ENCODE measurements at places on chromosomes 7 and 10.

DNA sequence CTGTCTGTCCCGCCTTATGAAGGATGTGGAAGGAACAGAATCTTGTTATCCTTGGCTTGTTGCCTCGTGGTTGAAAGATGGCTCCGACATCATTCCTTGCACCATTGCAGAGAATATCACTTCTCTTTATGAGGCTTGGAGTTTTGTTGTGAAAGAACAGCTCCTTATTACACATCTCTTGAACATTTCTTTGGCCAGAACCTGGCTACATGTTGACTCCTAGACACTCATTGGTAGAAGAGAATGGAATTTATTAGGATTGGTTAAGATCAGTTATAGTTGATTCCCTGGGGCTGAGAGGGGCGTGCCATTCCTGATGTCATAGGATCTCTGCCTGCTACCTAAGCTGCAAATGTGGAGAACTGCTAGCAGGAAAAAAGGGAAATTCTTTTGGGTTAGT lies 180.5 kb upstream of the CTBP2 start:
- DNase-seq, result no peak

GRCh38 chr7:80876894-80877414 lies 41.9 kb downstream of the SEMA3C start:
- DNase-seq, result no peak

DNA sequence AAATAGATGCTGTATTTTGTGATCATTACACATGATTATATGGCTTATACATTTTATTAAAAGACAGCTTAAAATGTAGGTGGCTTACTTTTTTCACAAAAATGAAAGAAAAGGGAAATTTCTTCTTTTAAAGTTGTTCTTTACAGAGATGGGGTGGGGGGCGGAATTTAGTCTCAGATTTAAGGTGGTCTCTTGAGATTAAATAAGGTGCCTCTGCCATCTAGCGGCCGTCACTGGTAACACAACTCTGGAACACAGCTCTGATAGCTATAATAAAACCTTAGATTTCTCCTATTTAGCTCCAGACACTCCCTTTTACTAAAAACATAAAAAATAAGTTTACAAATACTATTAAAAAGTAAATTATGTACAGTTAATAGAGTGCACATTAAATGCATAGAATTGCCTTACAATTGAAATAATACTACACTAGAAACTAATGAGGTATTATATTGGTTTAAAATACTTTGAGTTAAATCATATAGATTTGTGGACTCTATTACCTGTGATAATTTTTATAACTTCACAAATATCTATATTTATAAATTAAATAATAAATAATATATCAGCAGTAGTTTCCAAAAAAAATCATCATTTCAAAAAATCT lies 210.9 kb downstream of the DGKB start:
- DNase-seq, result peak; percentile 15

GRCh38 chr7:97499204-97499603 lies 232.7 kb upstream of the TAC1 start:
- DNase-seq, result no peak

GRCh38 chr7:132641238-132641637 lies 65.0 kb upstream of the PLXNA4 start:
- no peak for DNase-seq

GRCh38 chr10:130112821-130113220 lies 2.2 kb upstream of the C10orf143 start:
- DNase-seq, result no peak

GRCh38 chr7:133860628-133861335 lies 266.4 kb upstream of the LRGUK start:
- no peak for DNase-seq

GRCh38 chr7:86012971-86013370 lies 630.7 kb upstream of the GRM3 start:
- DNase-seq, result no peak

DNA sequence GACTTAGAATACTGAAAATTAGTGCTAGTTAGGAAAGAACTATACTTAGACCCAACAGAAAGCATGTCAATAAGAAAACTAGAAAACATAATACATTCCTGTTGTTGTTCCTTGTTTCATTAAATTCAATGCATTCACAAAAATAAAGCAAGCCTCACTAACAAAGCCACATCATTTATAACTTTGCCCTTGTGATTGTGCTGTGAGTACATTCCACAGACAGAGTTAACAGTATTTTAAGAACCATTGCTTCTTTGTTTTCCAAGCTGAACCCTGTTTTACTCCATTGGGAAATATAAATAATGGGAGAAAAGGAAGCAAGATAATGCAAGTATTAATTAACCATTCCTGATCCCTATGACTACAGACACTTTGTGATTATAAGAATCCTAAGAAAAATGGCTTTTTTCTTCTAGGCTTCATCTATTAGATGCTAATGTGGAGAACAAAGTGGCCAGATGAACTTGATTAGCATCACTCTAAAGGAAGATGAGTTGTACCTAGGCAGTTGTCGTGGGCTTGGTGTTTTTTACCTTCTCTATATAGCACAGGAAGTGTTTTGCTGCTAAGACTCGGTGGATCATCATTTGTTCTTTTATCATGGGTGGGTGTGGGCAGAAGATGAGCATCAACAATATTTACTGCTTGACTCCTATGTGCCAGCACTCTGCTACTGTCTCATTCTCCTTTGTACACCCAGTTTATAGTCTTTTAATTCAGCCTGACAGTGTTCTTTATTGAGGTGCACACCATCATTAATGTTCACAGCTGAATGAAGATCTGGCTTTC lies 34.2 kb upstream of the ZNRF2 start:
- no peak for DNase-seq

GRCh38 chr10:103758294-103758681 lies 97.1 kb downstream of the SH3PXD2A start:
- DNase-seq, result no peak

- no peak for DNase-seq
Observed at GRCh38 chr10:94417321-94417720, 15.0 kb downstream of the TBC1D12 start.

DNA sequence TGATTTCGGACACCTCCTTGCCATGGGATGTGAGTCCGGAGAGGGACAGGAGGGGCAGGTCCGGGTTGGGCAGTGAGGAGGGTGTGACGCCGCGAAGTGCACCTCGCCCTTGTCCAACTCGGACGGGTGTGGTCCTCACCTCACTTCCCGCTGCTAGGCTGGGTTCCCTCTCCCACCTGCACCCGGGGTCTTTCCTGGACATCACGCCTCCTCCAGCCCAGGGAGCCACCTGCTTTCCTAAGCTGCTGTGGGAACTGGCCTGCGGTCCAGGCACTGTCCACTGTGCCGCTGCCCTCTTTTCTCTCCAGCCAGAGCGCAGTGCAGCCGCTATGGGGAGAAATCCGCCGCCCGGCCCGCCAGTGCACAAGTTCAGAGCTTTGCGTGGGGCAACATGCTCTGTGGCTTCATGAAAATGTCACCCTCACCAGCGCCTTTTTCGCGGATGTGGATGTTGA lies 45.0 kb upstream of the ZNF716 start:
- no peak for DNase-seq

DNA sequence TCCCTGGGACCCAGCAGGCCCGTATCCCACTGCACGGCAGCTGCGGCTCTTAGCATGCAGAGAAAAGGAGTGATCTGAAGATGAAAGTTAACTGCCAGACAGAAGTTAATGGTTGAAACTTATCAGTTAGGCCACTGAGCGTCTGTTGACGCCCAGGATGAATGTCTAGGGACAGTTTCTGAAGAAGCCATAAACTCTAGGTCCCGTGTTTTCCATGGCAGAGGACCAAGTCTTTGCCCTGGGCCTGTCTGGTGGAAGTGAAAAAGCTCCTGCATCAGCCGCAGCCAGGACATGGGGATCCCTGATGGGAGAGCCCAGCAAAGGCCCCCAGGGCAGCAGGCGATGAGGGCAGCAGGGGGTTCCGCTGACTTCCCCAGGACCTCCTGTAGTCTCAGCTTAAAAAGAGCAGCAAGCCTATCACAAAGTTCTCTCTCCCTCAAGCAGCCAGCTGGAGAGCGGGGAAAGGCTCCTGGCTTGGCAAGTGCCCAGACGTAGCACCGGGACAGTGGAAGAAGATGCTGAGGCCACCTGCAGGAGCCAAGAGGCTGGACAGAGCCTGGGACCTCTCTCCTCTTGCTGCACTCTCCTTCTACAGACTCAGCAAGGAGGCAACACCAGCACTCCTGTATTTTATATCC lies 79.6 kb downstream of the TNS3 start:
- no peak for DNase-seq

DNA sequence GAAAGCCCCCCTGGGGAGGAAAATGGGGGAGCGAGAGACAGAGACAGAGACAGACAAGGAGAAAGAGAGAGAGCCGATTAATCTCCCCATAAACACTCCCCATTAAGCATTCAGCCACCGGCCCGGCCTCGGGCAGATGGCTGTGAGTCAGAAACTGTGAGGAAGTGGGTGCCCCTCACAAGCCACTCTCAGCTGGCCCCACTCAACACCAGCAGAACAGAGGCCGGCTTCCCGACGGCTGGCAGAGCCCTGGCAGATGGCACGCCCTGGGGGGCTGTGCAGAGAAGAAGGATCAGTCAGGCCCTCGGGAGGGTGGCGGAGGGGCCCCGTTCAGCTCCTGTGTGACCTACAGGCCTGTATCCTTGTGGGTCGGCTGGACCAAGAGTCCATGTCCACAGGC lies 41.2 kb downstream of the CAMK2B start:
- DNase-seq, result no peak

DNA sequence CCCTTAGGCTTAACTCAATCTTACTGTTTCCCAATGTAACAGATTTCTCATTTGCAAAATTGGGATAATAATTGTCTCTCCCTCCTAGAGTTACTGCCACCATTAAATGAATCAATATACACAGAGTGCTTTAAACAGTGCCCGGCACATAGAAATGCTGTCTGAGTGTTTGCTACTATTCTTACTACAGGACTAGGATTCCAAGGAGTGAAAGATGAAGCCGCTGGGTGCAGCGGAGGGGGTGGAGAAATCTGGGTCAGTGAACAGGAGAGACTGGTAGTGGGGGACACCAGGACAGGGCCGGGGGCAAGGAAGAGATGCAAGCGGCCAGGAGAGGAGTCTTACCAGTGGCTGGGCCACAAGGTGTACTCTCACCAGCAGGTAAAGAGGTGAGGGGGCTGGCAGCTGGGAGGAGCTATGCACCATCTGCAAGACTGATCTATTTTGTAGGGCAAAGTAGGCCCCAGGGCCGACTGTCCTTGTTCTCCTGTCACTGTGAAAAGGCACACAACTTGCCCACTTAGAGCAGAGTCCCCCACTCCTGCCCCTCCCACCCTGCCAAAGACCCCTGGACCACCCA lies 18.5 kb upstream of the PRRT4 start:
- no peak for DNase-seq

GRCh38 chr7:3164380-3164792 lies 120.7 kb upstream of the CARD11 start:
- no peak for DNase-seq

- no peak for DNase-seq
Observed at GRCh38 chr10:98012644-98013043, 17.8 kb downstream of the CRTAC1 start.

- DNase-seq, result no peak
Observed at GRCh38 chr7:95089414-95090315, 182.3 kb downstream of the PPP1R9A start.

DNA sequence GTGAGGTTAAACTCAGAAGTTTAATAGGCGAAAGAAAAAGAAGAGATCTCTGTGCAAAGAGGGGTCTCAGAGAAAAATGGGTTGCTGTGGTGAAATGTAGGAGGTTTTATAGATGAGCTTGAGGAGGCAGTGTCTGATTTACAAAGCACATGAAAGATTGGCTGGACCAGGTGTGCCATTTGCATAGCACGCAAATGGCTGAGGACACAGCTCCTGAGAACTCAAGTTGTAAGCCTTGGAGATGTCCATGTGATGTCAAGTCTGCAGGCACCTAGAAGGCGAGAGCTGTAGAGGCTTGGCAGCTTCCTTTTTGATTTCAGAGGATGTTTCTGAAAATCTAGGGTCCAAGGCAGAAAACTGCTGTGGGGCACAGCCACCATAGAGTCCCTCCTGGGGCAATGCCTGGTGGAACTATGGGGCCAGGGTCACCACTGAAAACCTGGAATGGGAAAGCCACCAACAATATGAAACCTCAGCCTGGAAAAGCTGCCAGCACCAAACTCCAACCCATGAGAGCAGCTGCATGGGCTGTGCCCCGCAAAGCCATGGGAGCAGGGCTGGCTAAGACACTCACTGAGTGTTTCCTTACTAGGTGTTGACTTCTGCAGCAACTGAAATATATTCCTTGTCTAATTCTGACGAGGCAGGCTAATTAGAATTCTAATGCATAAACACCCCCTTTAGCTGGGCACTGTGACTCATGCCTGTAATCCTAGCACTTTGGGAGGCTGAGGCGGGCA lies 96.9 kb upstream of the TNS3 start:
- DNase-seq, result no peak

DNA sequence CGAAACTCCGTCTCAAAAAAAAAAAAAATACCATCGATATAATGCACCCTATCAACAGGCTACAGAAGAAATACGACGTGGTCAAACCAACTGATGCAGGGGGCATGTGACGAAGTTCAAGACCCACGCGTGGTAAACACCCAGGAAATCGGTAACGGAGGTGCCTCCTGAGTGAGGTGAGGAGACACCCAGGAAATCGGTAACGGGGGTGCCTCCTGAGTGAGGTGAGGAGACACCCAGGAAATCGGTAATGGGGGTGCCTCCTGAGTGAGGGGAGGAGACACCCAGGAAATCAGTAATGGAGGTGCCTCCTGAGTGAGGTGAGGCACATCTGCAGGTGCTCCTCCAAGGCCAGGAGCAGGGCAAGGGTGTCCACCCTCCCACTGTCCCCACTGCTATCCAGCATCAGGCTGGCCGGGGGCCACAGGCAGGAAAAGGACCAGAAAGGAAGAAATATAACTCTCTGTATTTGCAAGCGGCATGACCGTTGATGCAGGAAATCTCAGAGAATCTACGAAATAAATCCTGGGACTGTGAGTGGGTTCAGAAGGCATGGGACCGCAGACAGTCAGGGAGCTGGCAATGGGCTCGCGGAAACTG lies 10.7 kb upstream of the GPR146 start:
- no peak for DNase-seq

DNA sequence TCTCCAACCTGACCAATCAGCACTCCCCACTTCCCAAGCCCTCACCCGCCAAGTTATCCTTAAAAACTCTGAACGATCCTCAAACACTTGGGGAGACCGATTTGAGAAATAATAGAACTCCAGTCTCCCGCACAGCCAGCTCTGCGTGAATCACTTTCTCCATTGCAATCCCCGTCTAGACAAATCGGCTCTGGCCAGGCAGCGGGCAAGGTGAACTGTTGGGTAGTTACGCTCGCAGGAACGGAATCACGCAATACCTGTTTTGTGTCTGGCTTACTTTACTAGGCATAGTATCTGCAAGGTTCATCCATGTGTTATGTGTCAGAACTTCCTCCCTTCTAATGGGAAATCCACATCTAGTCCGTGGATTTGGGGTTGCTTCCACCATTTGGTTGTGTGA lies 271.7 kb downstream of the ZMYND11 start:
- no peak for DNase-seq

DNA sequence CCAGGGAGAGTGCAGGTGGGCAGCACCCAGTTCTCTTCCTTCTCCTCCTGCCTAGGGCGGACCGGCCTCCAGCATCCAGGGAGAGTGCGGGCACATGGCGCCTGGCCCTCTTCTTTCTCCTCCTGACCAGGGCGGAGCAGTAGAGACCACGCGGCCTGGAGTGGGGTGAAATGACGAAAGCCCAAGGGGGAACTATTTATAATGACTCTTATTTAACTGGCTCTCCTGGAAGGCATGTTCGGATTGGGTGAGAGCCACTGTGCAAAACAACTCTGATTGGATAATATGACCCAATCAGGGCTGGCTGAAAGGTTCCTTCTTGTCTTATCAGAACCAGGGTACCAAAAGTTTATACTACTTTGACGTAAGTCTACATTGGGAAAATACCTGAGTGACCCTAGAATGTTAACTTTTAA lies 63.1 kb downstream of the ZNF37A start:
- DNase-seq, result no peak
